ENCODE measurements at places on chromosomes 16 and 17.

GRCh38 chr16:3890091-3890490, 9.6 kb upstream of the CREBBP start:
- DNase-seq, result no peak

DNA sequence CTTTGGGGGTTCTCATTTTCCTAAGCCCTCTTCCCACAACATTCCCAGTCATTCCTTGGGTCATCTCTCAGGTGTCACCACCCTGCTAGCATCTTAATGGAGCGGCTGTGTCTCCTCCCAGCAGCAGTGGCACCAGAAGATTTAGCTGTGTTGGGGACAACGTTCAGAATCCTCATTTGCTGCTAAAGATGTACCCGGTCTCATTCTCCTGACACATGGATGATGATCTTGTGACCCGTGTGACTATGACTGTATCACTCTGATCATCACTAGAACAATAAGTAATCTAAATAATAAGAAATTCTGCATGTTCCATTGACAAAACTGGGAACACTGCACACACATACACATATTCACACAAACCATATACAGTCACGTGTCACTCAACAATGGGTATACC, 399.9 kb upstream of the HSBP1 start:
- DNase-seq, result no peak

GRCh38 chr16:69595127-69596036, 29.6 kb downstream of the NFAT5 start:
- DNase-seq, result no peak

DNA sequence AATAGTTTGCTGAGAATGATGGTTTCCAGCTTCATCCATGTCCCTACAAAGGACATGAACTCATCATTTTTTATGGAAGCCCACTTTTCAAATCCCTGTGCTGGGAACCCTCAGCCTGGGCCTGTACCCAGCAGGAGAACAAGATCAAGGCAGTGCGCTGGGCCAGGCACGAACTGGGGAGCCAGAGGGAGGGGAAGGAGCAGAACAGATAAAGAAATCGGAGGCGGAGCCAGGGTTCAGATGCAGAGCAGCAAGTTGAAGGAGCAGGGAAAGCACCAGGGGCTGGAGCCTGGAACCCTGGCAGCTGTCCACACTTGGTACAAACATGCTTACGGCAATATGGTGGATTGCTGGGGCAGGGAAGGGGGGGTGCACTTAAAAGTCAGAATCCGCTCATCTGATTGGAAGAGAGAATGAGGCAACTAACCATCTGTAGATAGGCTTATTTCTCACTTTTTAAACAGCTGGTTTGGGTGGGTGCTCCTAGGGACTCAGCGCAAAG, 107.5 kb downstream of the NOG start:
- DNase-seq, result no peak
